Cardiac ventricle fibroblast (primary cell): ENCODE measurements at places on chromosomes 2 and 18. TPM values are rescaled to one million over a fixed set of nuclear protein-coding genes. Genes with fewer than 3 reads are reported as not detected.

DSEL gene
- total RNA-seq: 35.2 and 38.1 TPM in 2 replicates

CHRNG gene
- total RNA-seq: not detected in 2 replicates

NGEF gene
- total RNA-seq: 0.75 TPM in 1 of 2 replicates, not detected in the other

AQP12A gene
- not detected in 2 replicates for total RNA-seq

ZBTB7C gene
- total RNA-seq: 0.29 and 0.31 TPM in 2 replicates

CCDC178 gene
- total RNA-seq: 0.83 TPM in 1 of 2 replicates, not detected in the other

SCN2A gene
- total RNA-seq: 0.10 and 0.12 TPM in 2 replicates

ACVR1C gene
- total RNA-seq: 0.06 and 0.10 TPM in 2 replicates

IKZF2 gene
- 7.6 and 10.6 TPM in 2 replicates for total RNA-seq

CFC1 gene
- total RNA-seq: not detected in 2 replicates

ASPRV1 gene
- total RNA-seq: 0.19 and 0.78 TPM in 2 replicates

NRP2 gene
- total RNA-seq: 8.2 and 13.2 TPM in 2 replicates

DPYSL5 gene
- not detected in 2 replicates for total RNA-seq

UGT1A8 gene
- not detected in 2 replicates for total RNA-seq

PLGLB2 gene
- 0.68 and 0.69 TPM in 2 replicates for total RNA-seq

SOWAHC gene
- 12.4 and 13.6 TPM in 2 replicates for total RNA-seq

RBM44 gene
- 0.06 and 0.29 TPM in 2 replicates for total RNA-seq

NEURL3 gene
- not detected in 2 replicates for total RNA-seq

SPAG16 gene
- 17.2 and 19.4 TPM in 2 replicates for total RNA-seq

GAL3ST2 gene
- total RNA-seq: not detected in 2 replicates

ARHGEF33 gene
- 0.12 and 0.59 TPM in 2 replicates for total RNA-seq

TCF7L1 gene
- 6.7 and 6.8 TPM in 2 replicates for total RNA-seq

SGPP2 gene
- not detected in 2 replicates for total RNA-seq

AKAIN1 gene
- total RNA-seq: not detected in 2 replicates

CYP1B1 gene
- total RNA-seq: 91.0 and 104 TPM in 2 replicates

ALPG gene
- not detected in 2 replicates for total RNA-seq

IAH1 gene
- 60.7 and 62.1 TPM in 2 replicates for total RNA-seq

CGREF1 gene
- total RNA-seq: 9.6 and 12.3 TPM in 2 replicates

SLC19A3 gene
- total RNA-seq: 5.2 and 9.9 TPM in 2 replicates
